Stimulated activated CD4-positive, alpha-beta T cell treated with anti-CD3 and anti-CD28 coated beads, Interleukin-1b, Interleukin-23, amount 100 ng/mL, for 1 hour (primary cell): ENCODE measurements at places on chromosomes 2 and 18.

GRCh38 chr2:229952256-229952835, 30.0 kb downstream of the FBXO36 start:
- no peak for DNase-seq

DNA sequence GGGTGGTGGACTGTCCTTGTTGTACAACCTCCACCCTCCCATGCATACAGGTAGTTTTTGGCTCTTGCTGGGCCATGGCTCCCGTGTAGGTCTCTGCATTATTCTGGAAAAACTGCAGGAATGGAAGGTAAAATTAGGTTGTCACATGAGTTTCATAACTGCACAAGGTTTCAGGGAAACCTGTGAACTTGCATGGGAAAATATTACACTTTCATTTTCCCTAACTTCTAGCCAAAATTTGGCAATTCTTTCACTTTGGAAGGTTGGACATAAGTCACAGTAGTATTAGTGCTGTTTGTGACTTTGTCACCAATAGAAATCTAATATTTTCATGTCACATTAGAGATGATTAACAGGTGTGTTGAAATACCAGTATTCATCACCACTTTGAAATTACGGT, 118.1 kb upstream of the MGAT5 start:
- no peak for DNase-seq

- no peak for DNase-seq
These were observed 421.4 kb upstream of the SALL3 start for GRCh38 chr18:78558101-78558810.

GRCh38 chr18:69956057-69956456, 8.4 kb upstream of the CD226 start:
- DNase-seq: no peak

DNA sequence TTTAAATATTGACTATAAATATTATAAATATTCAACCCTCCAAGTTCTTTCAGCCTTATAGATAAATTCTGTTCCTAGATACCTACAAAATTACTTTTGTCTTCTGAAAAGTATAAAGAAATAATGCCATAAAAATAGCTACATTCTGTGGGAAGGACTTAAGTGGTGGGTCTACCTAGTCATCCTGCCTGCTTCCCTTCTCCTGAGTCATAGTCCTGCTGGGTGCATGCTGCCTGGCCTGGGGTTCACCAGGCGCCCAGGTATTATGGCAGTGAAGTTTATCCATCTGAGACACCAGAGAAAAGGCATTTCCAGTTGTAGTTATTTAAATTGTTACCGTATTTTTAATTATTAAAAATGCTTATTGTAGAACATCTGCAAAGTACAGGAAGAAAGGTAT, 167.5 kb downstream of the SLC39A10 start:
- DNase-seq: no peak

GRCh38 chr2:16202266-16203020, 262.1 kb downstream of the MYCN start:
- DNase-seq: no peak

GRCh38 chr2:172446474-172447063, 19.2 kb downstream of the ITGA6 start:
- DNase-seq: no peak

DNA sequence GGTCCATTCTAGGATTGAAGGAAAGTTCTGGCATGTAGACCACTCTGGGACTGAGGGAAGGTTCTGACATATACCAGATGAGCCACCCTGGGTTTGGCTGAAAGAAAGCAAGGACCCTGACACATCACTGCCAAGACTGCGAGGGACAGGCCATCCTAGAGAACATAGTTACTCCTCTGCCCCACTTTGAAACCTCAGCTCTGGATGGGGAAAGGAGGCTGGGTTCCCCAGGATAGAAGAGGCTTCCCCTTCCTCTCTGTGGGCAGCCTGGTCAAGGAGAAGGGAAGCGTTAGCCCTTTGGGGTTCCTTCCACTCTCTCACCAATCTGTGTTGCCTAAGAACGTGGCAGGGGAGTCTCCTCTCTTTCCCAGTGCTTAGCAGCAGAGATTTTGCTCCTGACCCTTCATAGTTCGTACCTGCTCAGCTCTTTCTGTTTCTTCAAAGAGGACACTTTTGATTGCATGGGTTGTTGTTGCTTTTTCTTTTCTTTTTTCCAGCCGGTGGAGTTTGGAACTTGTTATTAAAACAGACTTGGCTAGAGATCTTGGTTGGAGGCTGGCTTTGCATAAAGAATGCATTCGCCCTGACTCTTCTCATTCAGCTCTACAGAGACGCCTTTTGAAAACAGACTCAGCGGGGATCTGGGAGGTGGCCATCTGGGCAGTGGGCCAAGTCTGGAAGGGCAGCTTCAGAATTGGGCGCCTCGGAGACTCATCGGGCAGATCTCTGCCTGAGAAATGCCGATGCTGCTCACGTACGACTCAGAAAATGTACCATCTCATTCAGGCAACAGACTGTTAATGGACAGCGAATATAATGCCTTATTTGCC, 166.1 kb downstream of the CLIP4 start:
- DNase-seq: no peak

- DNase-seq: no peak
These were observed 219.7 kb upstream of the HS6ST1 start for GRCh38 chr2:128538396-128538795.

GRCh38 chr2:15914596-15915385, 25.6 kb upstream of the MYCN start:
- DNase-seq: no peak
